Mesenteric fat pad (tissue), 1 donor: ENCODE measurements at places on chromosomes 4 and X.

DNA sequence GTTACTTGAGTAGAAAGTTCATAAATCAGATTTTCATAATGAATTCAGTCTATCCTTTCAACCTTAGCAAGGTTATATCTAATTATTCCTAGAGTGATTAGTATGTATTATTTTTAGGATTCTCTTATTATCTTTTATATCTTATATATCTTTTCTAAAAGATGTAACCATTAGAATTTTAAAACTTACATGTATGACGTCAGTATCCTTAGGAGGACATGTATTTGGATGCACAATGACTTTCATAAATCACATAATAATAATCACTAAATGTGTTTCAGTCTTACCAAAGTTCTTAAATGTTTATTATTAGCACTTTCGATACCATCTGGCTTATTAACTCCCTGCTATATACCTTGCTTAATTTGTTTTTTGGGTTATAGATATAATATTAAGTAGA lies 1400.5 kb upstream of the IGFBP7 start:
- no peak for DNase-seq

GRCh38 chr4:140720387-140721304 lies 35.5 kb downstream of the TBC1D9 start:
- DNase-seq: no peak

- no peak for DNase-seq
Measured at GRCh38 chr4:48660347-48660746, 119.7 kb downstream of the FRYL start.

GRCh38 chr4:60378010-60378409 lies 822.1 kb upstream of the ADGRL3 start:
- no peak for DNase-seq
